SK-MEL-5 (cell line): ENCODE measurements at places on chromosomes 2 and 18. TPM values are rescaled to one million over a fixed set of nuclear protein-coding genes. Genes with fewer than 3 reads are reported as not detected.

PROKR1 gene
- 6.3 and 6.9 TPM in 2 replicates for total RNA-seq

ARHGAP25 gene
- 0.26 and 0.43 TPM in 2 replicates for total RNA-seq

SIX2 gene
- not detected in 2 replicates for total RNA-seq

ALPI gene
- not detected in 2 replicates for total RNA-seq

FSHR gene
- total RNA-seq: not detected in 2 replicates

POTEI gene
- not detected in 2 replicates for total RNA-seq

CHAC2 gene
- 7.4 and 8.1 TPM in 2 replicates for total RNA-seq

ATG16L1 gene
- total RNA-seq: 28.1 and 28.7 TPM in 2 replicates

TMEM163 gene
- total RNA-seq: 0.05 TPM in 1 of 2 replicates, not detected in the other

DSC1 gene
- total RNA-seq: not detected in 2 replicates

FBLN7 gene
- total RNA-seq: not detected in 2 replicates

IER3IP1 gene
- total RNA-seq: 51.6 and 63.6 TPM in 2 replicates
